ENCODE measurements at places on chromosomes 4 and X.
A peak's percentile ranks its signal among the peaks of the same experiment; 100 is the strongest.

GRCh38 chrX:123422875-123423274, 238.8 kb downstream of the GRIA3 start:
- no peak for DNase-seq

- DNase-seq = no peak
Measured at GRCh38 chrX:118207831-118208453, 91.3 kb upstream of the KLHL13 start.

- DNase-seq = no peak
Measured at GRCh38 chr4:152327606-152328453, 208.1 kb downstream of the FBXW7 start.

DNA sequence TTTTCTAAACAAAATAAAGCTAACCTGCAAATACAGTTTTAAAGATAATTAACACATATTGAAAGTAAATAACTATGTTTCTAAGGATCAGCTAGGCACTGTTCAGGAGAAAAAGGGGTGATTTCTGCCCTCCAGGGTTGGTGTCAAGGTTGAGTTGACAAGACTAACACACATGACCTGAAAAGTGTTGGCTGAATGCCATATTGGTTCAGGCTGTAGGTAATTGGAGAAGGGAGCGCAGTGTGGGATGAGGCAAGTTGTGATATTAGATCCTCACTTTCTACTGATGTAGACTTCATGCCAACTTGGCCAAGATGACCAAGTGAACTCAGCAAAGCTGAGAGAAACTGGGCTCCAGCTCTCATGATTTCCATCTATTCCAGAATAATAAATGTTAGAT, 42.2 kb downstream of the PPM1K start:
- DNase-seq = no peak

DNA sequence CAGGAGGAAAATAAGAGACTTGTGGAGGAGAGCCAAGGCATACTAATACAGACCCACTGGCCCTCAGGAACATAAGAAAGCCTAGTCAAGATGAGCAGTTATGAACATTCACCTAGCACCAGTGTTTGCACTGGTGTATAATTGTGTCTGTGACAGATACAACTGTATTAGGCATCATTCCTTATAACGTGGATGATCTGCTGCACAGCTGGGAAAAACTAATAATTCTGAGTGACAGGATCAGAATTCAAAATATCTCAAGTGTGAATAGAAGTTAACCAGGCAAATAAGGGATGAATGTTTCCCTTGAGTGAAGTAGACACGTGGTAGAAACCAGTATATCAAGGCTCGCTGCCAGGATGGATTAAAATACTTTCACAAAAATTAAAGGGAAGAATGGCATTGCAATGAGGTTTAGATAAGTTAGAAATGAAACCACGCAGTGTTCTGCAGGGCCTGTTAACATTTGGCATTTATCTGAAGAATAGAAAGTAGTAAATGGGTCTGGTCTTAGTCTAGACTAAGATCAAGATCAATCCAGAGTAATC, 325.9 kb downstream of the EPHA5 start:
- no peak for DNase-seq

DNA sequence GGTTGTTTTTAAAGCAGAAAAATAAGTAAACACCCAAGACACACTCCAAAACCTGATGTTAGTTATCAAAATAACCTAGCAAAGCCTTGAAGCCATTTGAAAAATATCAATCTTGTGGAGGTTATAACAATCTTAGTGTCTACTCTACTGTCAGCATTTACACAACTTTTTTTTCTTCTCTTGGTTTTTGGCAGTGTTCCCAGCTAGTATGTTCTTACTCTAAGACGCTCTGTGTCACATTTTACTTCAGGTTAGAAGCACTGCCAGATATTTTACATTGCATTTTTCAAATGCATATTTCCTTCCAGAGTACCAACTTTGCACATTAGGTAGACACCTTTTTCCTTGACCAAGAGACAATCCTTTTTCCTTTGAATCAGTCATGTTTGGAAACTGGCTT, 114.0 kb upstream of the INPP4B start:
- no peak for DNase-seq

DNA sequence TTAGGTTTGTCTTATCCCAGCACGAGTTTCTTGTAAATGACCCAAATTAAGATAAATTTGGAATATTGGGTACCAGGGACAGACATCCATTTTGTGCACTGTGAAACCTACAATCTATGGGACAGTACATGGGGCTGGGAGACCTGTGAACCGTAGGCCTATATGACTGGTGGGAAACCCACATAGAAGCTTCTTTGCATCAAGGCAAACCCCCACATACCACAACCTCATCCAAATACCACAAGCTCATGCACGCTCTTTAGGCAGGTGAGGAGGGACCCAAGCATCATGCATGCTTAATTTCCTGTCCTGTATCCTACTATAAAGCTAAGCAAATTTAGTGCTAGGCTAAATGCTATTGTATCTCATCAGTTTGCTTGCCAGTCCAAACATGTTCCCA, 47.8 kb downstream of the NIPAL1 start:
- no peak for DNase-seq

- no peak for DNase-seq
Measured at GRCh38 chr4:108619372-108620100, 840 bp upstream of the RPL34 start.

- no peak for DNase-seq
Measured at GRCh38 chr4:152572417-152573086, 36.7 kb upstream of the FBXW7 start.

- no peak for DNase-seq
Measured at GRCh38 chrX:11949291-11949690, 189.0 kb upstream of the FRMPD4 start.

- DNase-seq = no peak
Measured at GRCh38 chr4:104424989-104425388, 69.7 kb downstream of the CXXC4 start.

- peak; percentile 36 for DNase-seq
Measured at GRCh38 chrX:153539171-153539978, 21.9 kb downstream of the ATP2B3 start.

DNA sequence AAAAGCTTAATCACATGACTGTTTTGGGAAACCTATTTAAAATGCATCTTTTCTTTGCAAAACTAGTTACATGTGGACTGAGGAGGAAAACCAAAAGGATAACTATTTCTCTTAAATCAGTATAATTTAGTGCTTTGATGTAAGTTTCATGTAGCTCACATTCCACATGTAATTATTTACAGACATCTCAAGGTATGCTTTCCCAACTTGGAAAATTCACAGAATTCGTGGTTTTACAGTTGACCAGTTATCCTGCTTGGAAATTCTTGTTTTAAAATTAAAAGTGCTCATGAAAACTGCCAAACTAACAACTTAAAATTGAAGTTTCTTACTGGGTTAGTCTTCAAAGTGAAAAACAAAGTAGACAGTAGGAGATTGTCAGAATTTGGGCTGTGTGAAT, 52.4 kb downstream of the EDNRA start:
- DNase-seq = no peak

GRCh38 chr4:53101191-53101581, 239.1 kb downstream of the RASL11B start:
- no peak for DNase-seq

GRCh38 chrX:81278616-81279015, 76.7 kb downstream of the SH3BGRL start:
- no peak for DNase-seq

GRCh38 chr4:95165926-95166524, 382.7 kb downstream of the UNC5C start:
- no peak for DNase-seq

DNA sequence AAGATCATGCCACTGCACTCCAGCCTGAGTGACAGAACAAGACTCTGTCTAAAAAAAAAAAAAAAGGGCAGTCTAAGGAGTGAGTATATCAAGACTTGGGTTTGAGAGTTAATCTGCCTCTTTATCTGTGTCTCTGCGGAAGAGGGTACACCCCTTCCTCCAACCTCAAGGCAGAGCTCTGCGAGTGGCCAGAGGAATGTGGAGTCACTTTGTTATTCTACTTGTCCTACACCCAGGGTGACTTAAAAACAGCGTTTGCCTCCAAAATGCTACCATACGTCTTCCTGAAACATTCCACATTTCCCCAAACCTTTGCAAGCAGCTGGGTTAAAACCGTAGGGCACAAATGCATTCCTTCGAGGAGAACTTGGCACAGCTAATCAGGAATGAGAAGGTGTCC, 199.9 kb downstream of the SHOX start:
- DNase-seq = no peak

DNA sequence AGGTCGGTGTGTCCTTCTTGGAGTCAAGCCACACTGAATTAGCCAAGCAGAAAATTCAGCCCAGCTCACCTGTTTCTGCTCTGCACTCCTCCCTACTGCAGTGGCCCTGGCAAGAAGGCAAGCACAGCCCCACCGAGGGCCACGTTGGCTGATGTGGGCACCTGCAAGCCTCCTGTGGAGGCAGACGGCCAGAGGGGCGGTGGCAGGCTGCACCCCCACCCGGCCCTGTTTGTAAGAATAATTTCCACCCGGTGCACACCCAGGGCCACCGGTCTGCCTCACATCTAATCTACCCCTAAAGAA, 18.8 kb downstream of the PPP2R2C start:
- no peak for DNase-seq

- no peak for DNase-seq
Measured at GRCh38 chr4:184448821-184449220, 25.5 kb downstream of the IRF2 start.

- no peak for DNase-seq
Measured at GRCh38 chr4:72449705-72450104, 119.3 kb downstream of the ADAMTS3 start.

- no peak for DNase-seq
Measured at GRCh38 chr4:100848841-100849240, 331.0 kb upstream of the EMCN start.

GRCh38 chr4:17058916-17059741, 160.7 kb upstream of the LDB2 start:
- no peak for DNase-seq

GRCh38 chrX:40104985-40105834, 7.5 kb upstream of the BCOR start:
- no peak for DNase-seq

DNA sequence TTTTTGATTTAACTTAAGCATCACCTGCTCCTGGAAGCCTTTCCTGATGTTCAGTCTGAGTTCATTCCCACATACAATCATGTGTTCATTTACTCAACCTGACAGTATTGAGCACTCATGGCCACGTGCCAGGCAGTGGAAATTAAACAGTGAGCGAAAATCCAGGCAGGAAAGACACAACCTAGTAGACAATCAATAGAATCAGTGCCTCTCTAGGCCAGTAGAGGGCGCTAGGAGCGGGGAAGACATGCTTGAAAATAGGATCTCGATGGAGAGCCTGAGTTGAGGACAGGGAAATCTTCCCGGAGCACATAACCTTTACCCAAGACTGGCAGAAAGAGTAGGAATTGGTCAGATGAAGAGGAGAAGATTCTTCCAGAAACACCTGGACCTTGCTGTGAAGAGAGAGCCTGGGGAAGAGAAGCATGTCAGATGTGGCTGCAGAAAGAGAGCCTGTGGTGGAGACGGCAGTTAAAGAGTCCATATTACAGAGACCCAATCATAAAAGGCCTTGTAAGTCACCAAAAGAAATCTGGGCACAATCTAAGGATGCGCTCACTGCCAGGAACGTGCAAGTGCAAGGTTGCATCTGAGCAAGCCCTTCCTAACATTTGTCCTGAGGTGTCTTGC, 103.5 kb downstream of the LDB2 start:
- DNase-seq = peak; percentile 5

GRCh38 chr4:4501679-4502078, 40.2 kb downstream of the STX18 start:
- no peak for DNase-seq

DNA sequence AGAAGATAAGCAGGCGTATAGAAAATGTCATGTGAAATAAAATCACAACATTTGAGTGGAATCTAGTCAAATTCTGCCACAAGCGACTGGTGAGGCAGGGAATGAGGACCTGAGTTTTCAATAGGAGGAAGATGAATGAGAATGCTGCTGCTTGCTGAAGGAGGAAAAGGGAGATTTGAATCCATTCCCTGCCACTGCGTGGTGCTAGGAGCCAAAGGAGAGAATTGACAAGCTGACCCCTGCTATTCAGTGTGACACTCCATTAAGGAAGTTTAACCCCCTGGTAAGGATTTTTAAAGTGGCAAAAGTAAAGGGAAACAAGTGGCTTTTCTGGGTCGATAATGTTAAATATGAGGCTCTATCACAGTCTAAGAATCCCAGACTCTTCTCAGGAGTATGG, 314.0 kb downstream of the NAF1 start:
- no peak for DNase-seq

DNA sequence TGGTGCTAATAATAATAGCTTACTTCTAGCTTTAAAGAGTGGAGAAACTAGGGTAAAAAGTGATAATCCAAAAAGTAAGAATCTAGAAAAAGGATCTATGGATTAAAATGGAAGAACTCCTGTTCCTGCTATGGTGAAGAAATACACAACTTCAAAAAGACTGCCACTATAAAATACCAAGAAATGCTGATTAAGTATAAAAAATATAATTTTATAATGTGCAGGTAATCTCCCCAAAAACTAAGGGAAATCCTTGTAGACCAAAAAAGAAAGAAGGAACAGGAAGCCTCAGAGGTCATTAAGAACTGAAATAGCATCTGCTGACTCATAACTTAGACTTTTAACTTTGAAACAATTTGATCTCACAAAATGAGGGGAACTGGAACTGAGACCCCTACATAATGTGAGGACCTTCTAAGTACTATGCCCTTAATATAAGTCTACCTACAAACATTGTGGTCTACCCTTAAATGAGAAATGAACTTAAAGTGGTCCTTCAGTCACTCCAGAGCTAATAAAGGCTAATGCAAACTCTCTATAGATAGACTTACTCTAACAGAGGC, 50.6 kb upstream of the SRPX start:
- DNase-seq = no peak

- DNase-seq = no peak
Measured at GRCh38 chr4:108272561-108272960, 103.8 kb upstream of the LEF1 start.

All from stimulated activated CD8-positive, alpha-beta memory T cell treated with anti-CD3 and anti-CD28 coated beads, Interleukin-4, amount 100 ng/mL, for 24 hours (primary cell).